ENCODE measurements at places on chromosomes 3 and 15.

- no peak for DNase-seq
These were observed 193.9 kb upstream of the UBE2E1 start for GRCh38 chr3:23611737-23612295.

DNA sequence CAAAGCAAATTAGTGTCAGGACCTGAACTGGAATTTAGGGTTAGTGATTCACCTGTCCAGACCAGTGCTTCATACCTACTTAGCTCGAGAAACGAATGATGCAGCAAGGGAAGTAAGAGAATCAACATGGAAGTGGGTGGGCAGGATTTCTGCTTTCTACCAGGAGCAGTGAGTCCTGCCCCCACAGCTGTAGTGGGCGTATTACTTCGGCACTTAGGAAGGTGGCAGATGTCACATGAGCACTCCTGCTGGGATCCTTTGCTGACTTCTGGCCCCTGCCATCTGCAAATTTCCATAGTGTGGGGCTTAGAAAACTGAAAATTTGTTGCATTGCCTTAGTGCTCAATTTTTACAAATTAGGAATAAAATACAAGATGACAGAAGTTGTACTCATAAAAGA is 31.2 kb downstream of the RYR3 start:
- DNase-seq: no peak

DNA sequence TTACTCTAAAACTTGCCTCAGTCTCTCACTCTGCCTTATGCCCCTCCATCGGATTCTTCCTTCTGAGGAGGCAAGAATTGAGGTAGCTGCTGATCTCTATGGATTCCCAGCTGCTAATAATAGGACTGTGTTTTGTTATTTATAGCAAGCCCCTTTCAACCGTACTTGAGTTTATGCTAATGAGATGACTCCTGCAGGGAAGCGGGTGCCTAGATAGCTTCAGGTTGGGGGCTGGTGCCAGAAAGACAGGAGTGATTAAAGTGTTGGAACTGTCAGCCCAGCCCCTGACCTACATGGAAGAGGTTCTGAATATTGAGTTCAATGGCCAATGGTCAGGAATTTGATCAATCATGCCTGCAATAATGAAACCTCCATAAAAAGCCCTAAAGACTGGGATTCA is 21.8 kb upstream of the LIMD1 start:
- DNase-seq: no peak

GRCh38 chr3:171350364-171350763 is 109.8 kb downstream of the TNIK start:
- DNase-seq: no peak

- no peak for DNase-seq
These were observed 15.7 kb upstream of the PTPRG start for GRCh38 chr3:61545716-61546115.

DNA sequence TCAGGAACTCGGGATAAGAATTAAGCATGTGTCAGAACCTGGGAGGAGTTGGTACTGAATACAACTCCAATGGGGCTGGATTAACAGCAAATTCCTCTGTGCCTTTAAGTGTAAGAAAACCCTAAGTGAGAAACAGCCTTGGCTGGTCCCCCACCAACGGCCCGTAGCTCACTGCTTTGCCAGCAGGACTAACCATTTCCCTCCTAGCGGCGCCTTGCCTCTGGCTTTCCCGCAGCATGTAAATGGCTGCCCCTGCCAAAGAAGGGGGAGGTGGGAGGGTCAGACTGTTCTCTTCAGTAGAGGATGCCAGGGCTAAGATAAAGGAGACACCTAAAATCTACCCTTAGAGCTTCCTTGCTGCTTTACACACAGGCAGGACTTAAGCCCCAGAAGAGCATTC is 51.0 kb upstream of the SH3GL3 start:
- no peak for DNase-seq

GRCh38 chr15:85462029-85462428 is 81.6 kb downstream of the AKAP13 start:
- no peak for DNase-seq

GRCh38 chr3:53885239-53885638 is 3.3 kb upstream of the ACTR8 start:
- DNase-seq: no peak

- no peak for DNase-seq
These were observed 146.4 kb downstream of the ERC2 start for GRCh38 chr3:56321892-56322291.
